ENCODE measurements at places on chromosomes 7 and 10. TPM values are rescaled to one million over a fixed set of nuclear protein-coding genes. Genes with fewer than 3 reads are reported as not detected.

DNA sequence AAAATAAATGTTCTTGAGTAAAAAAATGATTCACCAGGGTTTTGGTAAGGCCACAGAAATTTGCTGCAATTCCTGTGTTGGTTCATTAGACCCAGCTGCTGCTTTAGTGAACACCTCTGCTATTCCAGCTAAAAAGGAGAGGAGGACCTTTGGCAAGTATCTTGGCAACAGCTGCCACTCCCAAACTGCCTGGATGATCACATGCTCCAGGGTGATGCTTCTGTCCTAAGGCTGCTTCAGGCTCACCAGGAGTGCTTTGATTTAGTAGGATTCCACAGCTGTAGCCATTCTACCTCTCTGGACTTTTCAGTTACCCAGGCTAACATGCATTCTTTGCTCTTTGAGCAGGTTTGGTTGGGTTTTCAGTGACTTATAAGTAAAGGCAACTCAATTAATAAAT lies 82.6 kb upstream of the NPVF start:
- H3K36me3 ChIP-seq, result no peaks in the 10 kb centered on the region
- H3K4me3 ChIP-seq, result no peak overlapping the region
- DNase-seq, result no peak

VSTM2A gene
- not detected for total RNA-seq

PYROXD2 gene
- total RNA-seq, result 22.8 TPM

GRCh38 chr10:124864421-124865193 lies 63.0 kb downstream of the ABRAXAS2 start:
- no peak for DNase-seq
- no peaks in the 10 kb centered on the region for H3K4me1 ChIP-seq
- H3K27me3 ChIP-seq, result no peaks in the 10 kb centered on the region

DNA sequence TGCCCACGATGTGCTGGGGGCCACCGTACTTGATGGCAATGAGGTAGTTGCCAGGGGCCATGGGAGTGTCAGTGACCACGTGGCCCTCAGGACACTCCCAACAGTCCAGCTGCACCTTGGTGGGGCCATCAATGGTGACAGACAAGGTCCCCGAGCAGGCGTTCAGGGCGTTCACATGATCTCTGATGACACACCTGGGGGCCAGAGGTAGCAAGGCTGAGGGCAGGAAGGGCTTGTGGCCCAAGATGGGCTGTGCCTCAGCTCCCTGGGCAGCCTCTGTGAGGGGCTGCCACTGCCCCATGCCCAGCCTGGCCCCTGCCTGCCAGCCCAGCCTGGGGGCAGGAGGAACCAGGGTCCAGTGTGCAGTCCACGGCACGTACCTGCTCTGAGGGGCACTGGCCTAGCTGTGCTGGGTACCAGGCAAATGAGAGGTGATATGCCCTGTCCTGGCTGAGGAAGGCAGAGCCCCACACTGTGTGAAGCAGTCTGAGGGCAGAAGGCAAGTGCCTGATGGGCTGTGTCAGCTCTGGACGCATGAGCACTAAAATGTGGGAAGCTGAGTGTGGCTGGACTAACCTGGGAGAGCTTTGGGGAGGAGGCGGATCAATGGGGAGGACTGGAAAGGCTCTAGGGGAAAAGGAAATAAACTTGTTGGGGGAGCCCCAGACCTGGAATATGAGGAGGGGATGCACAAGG lies 3.5 kb upstream of the KCP start:
- DNase-seq, result no peak
- H3K27me3 ChIP-seq, result peaks cover 75% of the 10 kb centered on the region
- no peak overlapping the region for H3K4me3 ChIP-seq
- no peaks in the 10 kb centered on the region for H3K36me3 ChIP-seq
- H3K27ac ChIP-seq, result no peak overlapping the region
- H3K4me1 ChIP-seq, result peaks cover 14% of the 10 kb centered on the region

WNT2 gene
- total RNA-seq, result not detected

FBXO24 gene
- total RNA-seq, result 0.84 TPM

SLC39A12 gene
- not detected for total RNA-seq

GRCh38 chr7:82605247-82605864 lies 161.8 kb upstream of the CACNA2D1 start:
- no peak for DNase-seq
- no peaks in the 10 kb centered on the region for H3K27me3 ChIP-seq
- H3K36me3 ChIP-seq, result no peaks in the 10 kb centered on the region
- H3K4me3 ChIP-seq, result no peak overlapping the region
- no peak overlapping the region for H3K27ac ChIP-seq

GRCh38 chr7:30845426-30846135 lies 66.1 kb upstream of the AQP1 start:
- H3K27me3 ChIP-seq, result no peaks in the 10 kb centered on the region
- no peaks in the 10 kb centered on the region for H3K36me3 ChIP-seq
- peak overlapping the region; percentile 82 for H3K27ac ChIP-seq
- peak; percentile 37 for DNase-seq

DNA sequence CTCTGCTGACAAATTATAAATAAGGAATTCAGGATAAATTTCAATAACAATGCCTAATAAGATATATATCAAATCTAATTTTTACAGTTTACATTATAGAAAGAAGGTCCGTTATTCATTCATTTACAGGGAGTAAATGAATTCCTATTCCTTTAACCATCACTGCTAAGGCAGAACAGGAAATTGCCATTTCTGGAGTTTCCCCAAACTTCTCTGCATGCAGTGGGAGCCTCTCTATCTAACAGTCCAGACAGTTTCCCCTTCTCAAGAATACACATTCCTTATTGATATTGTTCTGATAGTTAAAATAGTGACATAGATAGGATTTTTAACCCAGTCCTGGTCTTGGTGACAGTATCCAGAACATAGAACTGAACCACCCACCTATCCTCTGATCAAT lies 24.3 kb downstream of the MKI67 start:
- H3K27ac ChIP-seq, result no peak overlapping the region
- H3K4me3 ChIP-seq, result no peak overlapping the region
- DNase-seq, result no peak
- H3K4me1 ChIP-seq, result no peaks in the 10 kb centered on the region

- H3K36me3 ChIP-seq, result no peaks in the 10 kb centered on the region
- no peak overlapping the region for H3K27ac ChIP-seq
- DNase-seq, result no peak
- H3K27me3 ChIP-seq, result no peaks in the 10 kb centered on the region
- no peaks in the 10 kb centered on the region for H3K4me1 ChIP-seq
These were observed 47.2 kb downstream of the CAMK1D start for GRCh38 chr10:12396567-12396966.

MSMB gene
- not detected for total RNA-seq

DNA sequence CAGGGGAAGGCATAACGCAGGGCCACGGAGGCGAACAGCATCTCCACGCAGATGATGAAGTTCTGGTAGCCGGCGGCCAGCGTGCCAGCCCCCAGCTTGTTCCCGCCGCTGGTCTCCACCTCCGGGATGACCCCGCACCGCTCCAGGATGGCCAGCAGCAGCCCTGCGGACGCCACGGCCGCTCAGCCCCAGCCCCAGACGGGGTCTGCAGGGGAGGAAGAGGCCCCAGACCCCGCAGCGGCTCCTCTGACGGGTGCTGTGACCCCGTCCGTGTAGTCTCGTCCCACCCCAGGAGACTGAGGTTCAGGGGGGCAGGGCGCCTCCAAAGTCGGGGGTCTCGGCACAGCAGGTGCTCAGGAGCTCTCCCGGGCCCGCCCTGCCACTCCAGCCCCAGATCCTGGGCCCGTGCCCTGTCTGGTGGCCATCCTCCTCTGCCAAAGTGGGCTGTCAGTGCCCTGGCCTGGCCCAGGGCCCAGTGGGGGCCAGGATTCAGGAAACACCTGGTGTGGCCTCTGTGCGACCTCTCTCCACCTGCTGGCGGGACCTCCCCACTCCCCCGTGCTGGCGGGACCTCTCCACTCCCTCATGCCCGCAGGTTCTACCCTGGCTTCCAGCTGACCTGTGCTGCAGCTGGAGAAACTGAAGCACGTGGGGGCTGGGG lies 8.1 kb downstream of the TMEM184A start:
- no peak overlapping the region for H3K27ac ChIP-seq
- no peak overlapping the region for H3K4me3 ChIP-seq
- H3K36me3 ChIP-seq, result no peaks in the 10 kb centered on the region
- no peaks in the 10 kb centered on the region for H3K4me1 ChIP-seq
- H3K27me3 ChIP-seq, result no peaks in the 10 kb centered on the region
- DNase-seq, result no peak

ACTR3C gene
- total RNA-seq, result 2.3 TPM

DNA sequence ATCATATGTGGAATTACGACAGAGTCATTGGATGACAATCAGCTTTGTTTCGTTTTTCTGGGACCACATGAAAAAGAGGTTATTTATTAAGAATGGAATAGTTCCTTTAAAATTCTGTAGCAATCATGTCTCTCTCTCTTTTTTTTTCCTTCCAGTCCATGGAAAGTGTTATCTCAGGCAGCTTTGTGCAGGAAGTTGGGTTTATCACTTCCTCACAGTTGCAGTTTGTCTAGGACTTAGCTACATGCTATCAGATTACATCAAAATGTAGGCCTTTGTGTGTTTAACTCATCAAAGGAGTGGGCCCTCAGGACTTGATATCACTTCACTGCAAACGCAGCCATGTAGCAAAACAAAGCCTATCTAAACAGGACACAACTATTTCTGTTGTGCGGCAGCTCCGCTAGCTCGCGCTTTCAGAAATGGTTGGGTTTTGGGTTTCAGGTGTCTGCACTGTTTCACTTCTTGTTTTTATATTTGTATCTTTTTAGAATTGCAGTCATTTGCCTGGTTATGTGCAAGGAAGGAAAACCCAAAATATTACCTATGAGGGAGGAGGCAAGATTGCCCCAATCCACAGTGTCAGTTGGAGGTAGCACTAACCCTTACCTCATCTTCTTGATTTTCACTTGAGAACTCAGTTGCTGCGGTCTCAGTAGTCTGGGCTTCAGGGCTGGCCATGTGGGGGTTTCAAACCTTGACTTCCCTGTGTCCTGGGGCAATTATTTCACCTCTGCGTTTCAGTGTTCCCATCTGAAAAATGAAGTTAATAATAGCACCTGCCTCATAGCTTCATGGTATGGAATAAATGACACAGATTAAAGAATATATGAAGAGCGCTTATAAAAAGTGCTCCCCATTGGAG lies 66.7 kb downstream of the HHEX start:
- peak overlapping the region; percentile 56 for H3K27ac ChIP-seq
- H3K4me1 ChIP-seq, result peaks cover 16% of the 10 kb centered on the region
- no peaks in the 10 kb centered on the region for H3K36me3 ChIP-seq

WNT8B gene
- total RNA-seq, result not detected

- H3K27ac ChIP-seq, result no peak overlapping the region
- H3K36me3 ChIP-seq, result peaks cover 7% of the 10 kb centered on the region
- no peak for DNase-seq
- H3K4me1 ChIP-seq, result peaks cover 34% of the 10 kb centered on the region
- no peaks in the 10 kb centered on the region for H3K27me3 ChIP-seq
These were observed 12.0 kb downstream of the SCD start for GRCh38 chr10:100359030-100359432.

TMEM236 gene
- 1.7 TPM for total RNA-seq

- no peak overlapping the region for H3K4me3 ChIP-seq
- no peaks in the 10 kb centered on the region for H3K4me1 ChIP-seq
- H3K27ac ChIP-seq, result no peak overlapping the region
- no peaks in the 10 kb centered on the region for H3K27me3 ChIP-seq
These were observed 25.7 kb upstream of the GALNT17 start for GRCh38 chr7:71106226-71106625.
